ENCODE measurements at places on chromosomes 7 and 10.

DNA sequence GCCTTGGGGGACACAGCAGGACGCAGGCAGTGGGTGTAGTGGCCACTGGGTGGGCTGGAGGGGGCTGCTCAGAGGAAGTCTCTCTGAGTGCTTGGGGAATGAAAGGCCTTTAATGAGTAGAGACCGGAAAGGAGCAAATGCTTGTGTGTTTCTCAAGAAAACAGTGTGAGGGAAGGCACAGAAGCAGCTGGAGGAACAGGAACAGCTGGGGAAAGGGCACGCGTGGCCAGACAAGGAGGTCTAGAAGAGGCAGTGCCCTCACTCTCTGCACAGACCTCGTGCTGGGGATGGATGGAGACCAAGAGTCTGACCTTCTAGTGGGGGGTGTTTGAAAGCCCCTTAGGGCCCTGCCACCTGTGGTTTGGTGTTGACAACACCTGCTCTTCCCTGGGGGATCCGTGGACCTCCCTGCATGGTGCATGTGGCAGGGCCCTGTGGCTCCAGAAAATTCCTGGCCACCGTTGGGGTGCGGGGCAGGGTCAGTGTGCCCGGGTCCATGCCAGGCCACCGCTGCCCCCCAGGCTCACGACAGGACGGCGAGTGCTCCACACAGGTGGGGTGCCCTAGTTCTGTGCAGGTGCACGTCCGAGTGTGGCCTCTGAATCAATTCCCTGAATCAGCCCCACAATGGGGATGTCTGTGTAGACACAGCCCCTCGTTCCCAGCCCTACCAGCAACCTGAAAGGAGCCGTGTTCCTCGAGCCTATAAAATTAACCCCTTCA lies 25.9 kb upstream of the FAM20C start:
- no peak for DNase-seq

- DNase-seq = no peak
Observed at GRCh38 chr10:60098677-60099601, 192.6 kb upstream of the CCDC6 start.

GRCh38 chr10:29011516-29011915 lies 277.4 kb upstream of the LYZL1 start:
- DNase-seq = no peak

GRCh38 chr7:125670926-125671572 lies 741.4 kb upstream of the POT1 start:
- no peak for DNase-seq

DNA sequence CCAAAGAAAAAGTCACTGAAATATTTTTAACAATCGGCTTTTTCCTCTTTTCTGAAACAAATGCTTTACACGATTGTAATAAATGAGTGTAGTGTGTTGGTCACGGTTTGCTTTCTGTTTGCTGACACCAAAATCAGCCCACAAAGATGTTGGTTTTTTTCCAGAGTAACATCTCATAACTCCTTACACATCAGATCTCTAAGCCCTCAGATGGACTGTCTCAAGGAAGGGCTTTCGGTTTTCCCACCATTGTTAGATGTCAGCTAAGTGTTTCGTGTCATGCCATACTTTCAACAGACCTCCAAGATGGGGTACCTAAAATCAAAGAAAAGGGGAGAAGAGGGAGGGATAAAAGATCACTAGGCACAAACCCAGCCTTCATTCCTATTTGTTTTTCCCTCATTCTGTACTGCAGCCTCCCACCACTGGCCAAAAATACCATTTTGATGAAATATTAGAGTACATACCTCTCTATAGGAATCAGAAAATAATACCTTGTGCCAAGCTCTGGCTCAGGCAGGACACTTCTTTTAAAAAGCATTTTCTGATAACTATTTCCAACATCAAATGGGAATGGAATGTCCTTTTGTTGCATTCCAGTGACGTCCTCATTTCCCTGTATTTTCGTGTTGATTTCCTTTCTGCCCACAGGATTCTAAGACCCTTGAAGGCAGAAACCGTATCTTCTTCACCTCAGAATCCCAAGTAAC lies 159.1 kb downstream of the DGKI start:
- DNase-seq = no peak

- DNase-seq = no peak
Observed at GRCh38 chr7:25216837-25217236, 11.4 kb downstream of the NPVF start.

- peak; percentile 56 for DNase-seq
Observed at GRCh38 chr10:58044072-58044471, 223.6 kb downstream of the IPMK start.

GRCh38 chr10:17222329-17222728 lies 5.7 kb upstream of the VIM start:
- no peak for DNase-seq

DNA sequence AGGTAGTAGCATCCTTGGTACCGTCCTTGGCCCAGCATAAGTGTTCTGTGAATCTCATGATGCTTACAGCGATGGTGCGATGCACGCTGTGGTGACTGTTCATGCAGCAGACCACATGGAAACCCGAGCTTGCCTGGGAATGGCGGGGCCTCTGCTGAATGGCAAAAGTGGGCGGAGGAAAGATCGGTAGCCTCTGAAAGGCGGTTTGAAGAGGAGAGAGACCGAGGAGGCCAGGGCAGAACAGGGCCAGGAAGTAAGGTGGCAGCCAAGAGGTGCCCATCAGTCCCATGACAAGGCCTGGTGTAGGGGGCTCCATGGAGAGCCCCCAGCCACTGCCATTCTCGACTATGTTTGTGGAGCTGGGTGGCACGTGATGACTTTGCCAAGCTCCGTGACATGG lies 33.2 kb upstream of the CNPY1 start:
- DNase-seq = no peak

DNA sequence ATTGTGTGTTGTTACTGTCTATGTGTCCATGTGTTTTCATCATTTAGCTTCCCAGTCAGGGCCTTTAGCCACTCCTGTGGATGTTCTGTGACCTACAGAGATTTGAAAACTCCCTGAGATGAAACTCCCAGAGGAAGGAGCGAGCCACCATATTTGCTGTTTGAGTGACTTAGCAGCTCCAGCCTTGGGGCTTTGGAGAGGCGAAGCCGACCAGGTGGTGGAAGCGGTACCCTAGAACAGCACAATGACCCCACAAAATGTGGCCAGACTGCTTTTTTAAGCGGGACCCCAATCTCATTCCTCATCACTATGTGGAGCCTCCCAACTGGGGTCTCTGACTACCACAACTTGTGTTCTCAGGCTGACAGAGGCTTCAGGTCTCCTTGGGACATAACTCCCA lies 323.9 kb upstream of the KCND2 start:
- DNase-seq = no peak

- DNase-seq = no peak
Observed at GRCh38 chr7:130160455-130160854, 44.8 kb downstream of the TMEM209 start.

DNA sequence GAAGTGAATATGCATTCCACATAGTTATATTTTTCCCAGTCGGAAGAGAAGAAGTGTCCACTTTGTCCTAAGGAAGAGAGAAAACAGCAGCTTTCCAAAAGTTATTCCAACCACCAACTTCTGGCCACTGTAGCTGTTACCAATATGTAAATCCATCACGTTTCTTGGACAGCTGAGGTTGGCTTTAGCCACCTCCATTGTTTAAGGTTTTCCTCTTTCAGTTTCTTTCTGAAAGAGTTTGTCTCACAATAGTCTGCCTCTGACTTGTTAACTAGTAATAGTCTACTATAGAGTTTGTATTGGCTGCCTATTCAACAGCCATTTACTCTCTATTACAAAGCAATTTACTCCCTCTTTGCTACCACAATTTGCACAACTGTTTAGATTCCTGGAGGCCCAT lies 457.6 kb upstream of the LRRN3 start:
- no peak for DNase-seq

GRCh38 chr7:39594988-39595620 lies 28.3 kb upstream of the RALA start:
- no peak for DNase-seq

DNA sequence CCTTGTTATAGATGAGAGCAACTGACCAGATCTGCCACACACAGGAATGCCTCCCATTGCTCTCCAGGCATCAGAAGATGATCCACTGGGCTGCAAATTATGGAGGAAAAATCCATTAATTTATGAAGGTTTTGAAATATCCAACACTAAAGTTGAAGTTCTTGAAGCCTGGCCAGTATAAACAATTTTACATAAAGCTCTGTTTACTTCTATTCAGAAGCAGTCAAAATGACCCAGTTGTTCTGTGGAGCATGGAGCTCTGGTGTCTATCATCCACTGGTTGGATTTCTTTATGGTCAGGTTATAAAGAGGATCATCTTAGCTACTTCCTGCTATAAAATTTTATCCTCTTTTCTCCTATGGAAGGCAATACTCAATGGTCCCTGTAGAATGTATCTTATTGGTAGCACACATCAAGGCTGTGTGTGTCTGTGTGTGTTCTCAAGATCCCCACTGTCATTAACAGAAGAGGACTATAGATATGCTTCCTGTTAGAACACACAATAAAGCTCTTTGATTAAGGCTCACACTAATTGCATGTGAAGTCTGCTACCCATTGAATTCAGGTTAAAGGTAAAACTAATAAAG lies 747.4 kb downstream of the SUGCT start:
- DNase-seq = no peak

GRCh38 chr10:36899652-36900051 lies 225.7 kb upstream of the ANKRD30A start:
- no peak for DNase-seq

DNA sequence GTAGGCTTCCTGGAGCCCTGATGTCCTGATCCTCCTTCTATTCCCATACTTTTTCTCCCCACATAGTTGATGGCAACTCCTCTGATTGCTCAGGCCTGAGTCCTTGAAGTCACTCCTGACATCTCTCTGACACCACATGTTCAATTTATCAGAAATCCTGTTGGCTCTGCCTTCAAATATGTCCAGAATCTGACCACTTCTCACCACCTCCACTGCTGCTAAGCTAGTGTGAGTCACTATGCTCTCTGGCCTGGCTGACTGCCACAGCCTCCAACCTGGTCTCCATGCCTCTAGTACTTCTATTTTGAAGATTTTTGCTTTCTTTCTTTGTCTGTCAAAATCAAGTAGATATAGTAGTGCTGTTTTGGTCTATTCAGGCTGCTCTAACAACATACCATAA lies 53.0 kb downstream of the TMEM229A start:
- no peak for DNase-seq

- no peak for DNase-seq
Observed at GRCh38 chr10:73802276-73802991, 9.0 kb downstream of the NDST2 start.

- no peak for DNase-seq
Observed at GRCh38 chr10:112071596-112072133, 111.9 kb downstream of the GPAM start.

DNA sequence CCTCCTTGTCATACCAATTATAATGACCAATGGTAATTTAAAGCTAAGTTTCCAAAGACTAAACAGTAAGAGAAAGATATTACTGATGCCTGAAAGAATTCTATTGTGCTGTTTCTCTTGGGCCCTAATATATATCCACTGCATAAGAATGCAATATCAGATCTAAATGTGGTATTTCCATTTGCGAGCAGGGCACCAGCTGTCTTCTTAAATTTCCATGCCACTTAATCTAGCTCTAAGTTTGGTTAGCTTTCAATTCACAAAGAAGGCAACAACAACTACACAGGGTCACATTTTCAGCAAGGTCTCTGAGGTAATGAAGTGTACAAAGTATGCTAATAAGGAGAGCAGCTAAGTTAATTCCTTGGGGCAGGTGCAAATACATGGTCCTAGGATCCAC lies 315.7 kb downstream of the GPR37 start:
- no peak for DNase-seq

DNA sequence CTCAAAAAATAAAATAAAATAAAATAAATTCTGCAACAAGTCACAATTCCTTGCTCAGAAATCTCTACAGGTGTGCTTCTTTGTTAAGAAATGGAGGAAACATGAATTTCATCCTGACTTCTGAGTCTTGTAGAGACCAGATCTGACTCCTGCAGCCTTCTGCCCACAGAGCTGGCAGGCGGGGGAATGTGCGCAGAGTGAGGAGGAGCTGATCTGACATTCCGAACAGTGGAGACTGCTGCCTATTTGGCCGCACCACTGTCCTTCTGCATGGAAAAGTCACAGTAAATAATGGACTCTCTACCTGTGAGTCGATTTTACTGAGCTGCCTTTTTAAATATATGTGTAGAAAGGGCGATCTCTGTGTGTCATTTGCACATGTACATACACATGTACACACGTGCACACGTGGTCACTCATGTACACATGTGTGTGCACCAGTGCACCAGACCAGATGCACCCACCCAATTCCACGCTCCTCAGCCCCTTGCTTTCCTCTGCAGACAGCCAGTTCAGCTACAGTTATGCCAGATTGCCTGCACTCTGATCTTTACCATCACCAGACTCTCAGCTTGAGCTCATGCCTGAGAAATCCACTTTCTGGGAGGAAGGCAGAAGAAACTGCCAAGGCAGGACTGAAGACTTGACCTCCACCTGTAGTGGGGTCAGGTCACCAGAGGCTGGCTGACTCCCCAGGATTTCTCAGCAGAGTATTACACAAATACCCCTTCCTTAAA lies 54.9 kb downstream of the IKZF1 start:
- no peak for DNase-seq

DNA sequence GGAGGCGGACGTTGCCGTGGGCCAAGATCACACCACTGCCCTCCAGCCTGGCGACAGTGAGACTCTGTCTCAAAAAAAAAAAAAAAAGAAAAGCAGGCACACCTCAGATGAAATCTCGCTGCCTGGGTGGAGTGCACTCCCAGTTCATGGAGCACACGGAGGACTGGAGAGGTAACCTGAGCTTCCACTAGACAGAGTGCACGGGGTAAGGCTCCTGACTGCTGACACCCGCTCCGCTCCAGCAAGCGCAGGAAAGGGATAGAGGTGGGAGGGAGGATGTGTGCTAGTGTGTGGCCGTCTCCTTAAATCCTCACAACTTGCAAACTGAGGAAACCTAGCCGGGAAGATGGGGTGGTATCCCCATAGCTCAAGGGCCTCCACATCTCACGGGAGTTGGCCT lies 50.8 kb downstream of the FAM53B start:
- no peak for DNase-seq

DNA sequence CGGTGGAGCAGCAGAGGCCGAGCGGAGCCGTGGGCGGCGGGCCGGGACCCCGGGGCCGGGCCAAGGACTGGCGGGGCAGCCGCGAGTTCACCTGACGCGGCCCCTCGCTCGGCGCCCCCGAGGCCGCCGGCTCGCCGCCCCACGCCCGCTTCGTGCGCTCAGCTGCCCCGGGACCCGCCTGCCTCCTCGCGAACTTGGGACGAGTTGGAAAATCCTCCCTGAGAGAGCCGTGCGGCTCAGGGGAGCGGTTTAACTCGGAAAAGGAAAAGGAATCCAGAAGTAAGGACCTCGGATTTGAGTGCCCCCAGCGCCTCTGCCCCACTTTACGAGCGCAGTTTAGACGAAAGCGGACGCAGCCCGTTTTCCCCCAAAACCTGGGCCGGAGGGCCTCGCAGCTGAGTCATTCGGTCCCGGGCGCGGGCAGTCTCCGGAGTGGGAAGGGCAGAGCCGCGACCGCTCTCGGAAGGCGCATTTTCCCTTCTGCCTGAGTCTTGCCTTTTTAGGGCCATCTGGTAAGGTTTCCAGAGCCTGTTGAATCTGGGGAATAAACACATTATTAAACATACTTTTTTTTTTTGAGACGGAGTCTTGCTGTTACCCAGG lies 744 bp downstream of the CREM start:
- DNase-seq = peak; percentile 53

GRCh38 chr7:44167920-44168319 lies 21.3 kb downstream of the GCK start:
- no peak for DNase-seq

GRCh38 chr7:30829471-30829870 lies 58.3 kb downstream of the MINDY4 start:
- no peak for DNase-seq

GRCh38 chr7:16494551-16494950 lies 29.0 kb upstream of the SOSTDC1 start:
- DNase-seq = no peak

Measured in H54 (cell line).